Amygdala (tissue), 56 donors: ENCODE measurements at places on chromosomes 1 and 21.

GRCh38 chr1:47751193-47751592, 246.0 kb downstream of the TRABD2B start:
- no peak for DNase-seq

DNA sequence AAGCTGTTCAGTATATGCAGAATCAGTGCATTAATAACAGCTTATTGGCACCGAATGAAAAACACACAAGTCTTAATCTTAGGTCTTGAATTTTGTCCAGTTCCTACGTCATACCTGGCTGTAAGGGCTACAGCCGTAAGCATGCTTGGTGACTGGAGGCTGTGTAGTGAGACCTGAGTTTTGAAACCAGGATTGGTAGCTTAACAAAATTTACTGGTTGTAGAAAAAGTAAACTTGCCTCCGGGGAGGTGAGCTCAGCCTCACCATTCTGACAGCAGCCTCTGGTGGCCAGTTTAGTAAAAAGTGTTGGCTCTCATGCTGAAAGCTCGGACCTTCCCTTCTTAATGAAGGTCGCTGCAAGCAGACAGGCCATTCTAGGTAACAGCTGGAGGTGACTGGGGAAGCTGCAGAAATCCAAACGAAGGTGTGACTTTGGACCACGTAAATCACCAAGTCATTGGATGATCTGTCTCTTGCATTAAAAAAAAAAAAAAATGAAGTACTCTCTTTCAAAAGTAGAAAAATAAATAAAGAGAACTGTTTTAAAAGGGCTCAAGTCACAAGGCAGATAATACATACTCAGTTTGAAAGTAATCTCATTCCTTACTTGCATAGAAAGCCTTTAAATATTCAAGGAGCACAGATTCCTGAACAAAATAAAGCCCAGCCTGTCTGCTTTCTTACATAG, 48.9 kb downstream of the HLCS start:
- DNase-seq = peak; percentile 12

- no peak for DNase-seq
These were observed 17.2 kb upstream of the CXADR start for GRCh38 chr21:17495680-17496079.

GRCh38 chr21:37356706-37357105, 9.9 kb upstream of the DYRK1A start:
- DNase-seq = no peak

DNA sequence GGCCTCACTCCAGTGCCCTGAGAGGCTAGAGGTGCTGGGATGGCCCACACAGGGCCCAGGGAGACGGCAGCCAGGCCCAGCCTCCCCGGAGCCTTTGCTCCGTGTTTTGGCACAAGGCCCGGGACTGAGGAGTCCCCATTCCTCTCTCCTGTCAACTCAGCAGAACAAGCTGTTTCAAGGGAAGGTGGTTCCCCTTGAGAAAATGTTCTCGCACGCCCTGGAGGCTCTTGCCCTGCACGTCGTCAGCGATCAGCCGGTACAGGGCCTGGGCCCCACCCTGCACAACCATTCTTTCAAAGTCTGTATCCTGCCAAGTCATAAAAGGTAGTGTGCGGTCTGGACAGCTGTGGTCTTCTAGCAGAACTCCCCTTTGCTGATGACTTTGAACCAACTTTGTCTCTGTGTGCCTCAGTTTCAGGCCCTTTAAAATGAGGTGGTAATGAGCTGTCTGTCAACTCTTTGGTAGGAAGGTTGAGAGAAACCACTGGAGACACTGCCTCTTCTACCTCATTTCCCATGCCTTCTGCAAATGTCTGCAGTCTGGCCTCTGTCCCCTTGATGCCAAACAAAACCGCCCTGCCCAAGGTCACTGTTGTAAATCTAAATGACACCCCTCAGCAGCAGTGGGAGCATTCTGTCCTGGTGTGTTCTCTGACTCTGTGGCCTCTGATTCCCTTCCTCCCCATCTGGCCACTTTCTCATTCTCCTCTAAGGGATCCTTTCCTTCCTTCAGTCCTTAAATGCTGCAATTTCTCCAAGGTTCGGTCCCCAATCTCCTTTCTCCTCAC, 138.6 kb upstream of the JUN start:
- no peak for DNase-seq

DNA sequence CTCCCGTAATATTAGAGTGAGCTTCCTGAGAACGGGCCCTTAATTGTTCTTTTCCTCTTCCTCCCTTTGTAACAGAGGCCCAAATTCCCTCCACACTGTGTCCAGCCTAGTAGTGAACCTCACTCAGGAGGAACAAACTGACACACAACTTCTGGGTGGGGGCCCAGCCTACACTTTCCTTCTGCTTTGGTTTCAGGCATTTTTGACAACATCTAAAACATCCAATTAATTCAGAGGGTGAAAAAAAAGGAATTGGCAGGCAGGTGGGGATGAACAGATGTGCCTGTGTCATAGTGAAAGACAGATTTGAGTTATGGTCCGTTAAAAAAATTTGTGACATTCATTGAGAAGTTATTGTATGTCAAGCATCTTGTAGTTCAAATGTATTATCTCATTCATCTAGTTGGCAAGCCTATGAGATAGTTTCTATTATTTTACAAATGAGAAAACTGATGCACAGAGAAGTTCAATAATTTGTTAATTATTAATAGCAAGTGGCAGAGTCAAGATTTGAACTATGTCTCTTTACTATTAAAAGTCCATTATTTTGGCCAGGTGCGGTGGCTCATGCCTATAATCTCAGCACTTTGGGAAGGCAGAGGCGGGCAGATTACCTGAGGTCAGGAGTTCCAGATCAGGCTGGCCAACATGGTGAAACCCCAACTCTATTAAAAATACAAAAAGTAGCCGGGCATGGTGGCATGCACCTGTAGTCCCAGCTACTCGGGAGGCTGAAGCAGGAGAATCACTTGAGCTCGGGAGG, 41.6 kb upstream of the LRIG2 start:
- DNase-seq = no peak

- DNase-seq = no peak
These were observed 116.0 kb downstream of the MRPL39 start for GRCh38 chr21:25491267-25491666.

DNA sequence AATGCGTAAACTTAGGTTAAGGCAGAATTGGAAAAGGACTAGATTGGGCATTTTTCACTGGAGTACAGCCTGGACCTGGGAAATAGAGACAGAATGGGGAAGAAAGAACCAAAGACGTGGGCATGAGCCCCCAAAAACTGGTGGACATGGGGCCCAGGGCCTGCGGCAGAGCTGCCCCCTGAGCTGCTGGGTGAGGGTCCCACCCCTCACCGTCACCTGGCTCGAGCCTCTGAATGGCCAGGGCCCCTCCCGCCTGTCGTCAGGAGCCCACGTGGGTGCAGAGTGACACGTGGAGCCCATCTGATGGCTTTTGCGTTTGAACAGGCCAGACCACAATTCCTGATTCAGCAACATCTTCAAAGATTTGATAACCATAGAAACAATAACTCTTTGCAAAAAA, 360.9 kb upstream of the VAMP3 start:
- no peak for DNase-seq

GRCh38 chr1:109535971-109536491, 3.6 kb upstream of the GPR61 start:
- DNase-seq = peak; percentile 63

DNA sequence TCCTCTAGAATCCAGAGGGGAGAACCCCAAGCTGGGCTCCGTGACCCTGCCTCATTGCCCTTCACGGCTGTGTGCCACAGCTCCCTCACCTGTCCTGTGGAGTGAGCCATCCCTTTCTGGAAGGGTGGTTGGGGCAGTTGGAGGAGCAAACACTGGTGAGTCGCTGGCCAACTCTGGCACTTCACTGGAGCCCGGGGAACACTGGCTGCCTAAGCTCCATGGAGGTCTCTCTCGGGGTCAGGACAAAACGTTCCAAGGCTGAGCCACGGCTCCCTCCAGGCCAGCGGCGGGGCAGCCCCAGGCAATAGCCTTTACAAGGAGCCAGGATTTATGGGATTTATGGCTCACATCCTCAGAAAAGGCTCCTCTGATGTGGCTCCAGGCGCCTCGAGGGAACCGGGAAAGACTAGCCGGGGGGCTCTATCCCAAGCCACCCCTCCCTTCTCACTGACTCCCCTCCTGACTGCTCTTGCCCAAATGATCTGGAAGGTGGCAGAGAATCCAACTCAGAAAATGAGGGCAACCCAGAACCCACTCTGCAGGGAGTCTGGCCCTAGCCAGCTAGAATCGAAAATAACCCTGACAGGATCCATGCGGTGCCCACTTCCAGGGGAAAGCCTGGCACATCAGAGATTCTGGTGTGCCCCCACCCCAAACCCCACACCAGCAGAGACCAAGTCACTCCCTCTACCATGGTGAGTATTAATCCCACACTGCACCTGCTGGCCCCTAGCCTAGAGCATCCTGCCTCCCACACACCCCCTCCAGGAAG, 75.2 kb downstream of the GLIS1 start:
- DNase-seq = no peak

DNA sequence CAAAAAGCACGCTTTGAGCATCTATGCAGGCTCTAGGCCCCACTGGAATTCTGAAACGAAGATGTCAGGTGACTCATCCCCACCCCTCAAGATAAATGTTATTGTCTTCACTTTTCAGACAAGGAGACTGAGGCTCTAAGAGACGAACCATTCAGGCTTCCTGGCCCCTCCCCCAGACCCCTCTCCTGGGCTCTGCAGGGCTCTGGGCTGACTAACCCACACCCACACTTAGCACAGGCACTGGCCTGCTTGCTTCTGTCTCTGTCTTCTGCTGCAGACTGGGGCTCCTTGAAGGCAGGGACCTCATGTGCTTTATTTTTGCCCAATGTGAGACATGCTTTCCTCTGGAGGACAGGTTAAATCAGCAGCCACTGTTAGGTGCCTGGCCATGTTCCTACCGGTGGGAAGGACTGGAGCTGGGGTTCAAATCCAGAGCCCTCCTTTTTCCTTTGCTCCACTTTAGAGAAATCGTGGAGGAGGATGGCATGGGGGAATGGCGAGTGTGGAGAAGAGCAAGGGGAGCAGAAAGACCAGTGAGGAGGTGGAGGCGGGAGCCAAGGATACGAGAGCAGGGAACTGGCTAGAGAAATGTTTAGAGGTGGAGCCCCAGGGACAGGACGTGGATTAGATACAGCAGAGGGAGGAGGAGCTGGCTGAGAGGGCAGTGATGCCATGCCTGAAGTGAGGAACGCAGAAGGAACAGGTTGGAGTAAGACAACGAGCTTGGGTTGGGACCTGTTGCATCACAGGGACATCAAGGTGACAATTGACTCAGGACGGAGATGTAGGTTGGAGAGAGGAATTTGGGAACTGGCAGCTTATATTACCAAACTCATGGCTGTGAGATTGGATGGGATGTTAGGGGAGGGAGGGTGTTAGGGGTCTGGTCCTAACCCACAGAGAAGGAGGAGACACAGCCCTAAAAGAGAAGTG, 1.7 kb downstream of the TMEM125 start:
- no peak for DNase-seq

- DNase-seq = no peak
These were observed 563.3 kb downstream of the KIF26B start for GRCh38 chr1:245718123-245718522.
